ENCODE measurements at places on chromosomes 3 and 15. TPM values are rescaled to one million over a fixed set of nuclear protein-coding genes. Genes with fewer than 3 reads are reported as not detected.
A peak's percentile ranks its signal among the peaks of the same experiment; 100 is the strongest.

DNA sequence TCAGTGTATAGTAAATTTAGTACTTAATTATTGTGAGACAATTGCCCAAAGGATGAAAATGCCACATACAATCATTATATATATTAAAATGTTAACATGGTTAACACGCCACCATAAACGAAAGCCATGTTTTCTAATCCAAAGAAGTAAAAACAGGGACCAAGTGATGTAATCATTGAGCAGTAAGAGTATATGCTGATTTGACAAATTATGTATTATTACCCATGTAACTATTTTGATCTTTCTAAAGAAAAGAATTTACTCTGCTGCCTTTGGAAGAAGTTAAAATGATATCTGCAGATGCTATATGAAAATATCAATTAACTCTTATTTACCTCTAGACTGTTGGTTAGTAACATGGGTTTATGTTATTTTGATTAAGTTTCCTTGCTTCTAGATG, 150.2 kb downstream of the NAALADL2 start:
- DNase-seq = no peak

DNA sequence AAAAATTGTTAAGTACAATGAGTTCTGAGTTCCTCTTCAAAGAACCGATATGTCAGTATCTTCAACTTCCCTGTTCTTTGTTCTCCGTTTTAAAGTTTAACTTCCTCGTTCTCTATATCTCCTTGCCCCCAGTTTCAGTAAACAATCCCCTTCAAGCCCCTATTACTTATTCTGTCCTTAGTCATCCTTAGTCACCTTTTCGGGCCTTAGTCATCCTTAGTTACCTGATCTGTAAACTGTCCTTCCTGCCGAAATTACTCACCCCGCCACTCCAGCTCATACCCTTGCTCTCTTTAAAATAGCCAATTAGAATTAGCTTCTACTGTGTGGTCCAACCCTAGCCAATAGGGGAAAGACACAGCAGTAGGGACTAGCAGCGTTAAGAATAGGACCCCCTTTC, 1165.6 kb downstream of the NSUN3 start:
- DNase-seq = no peak

- DNase-seq = no peak
These were observed 90.9 kb upstream of the SEC13 start for GRCh38 chr3:10411598-10412332.

- no peak for DNase-seq
These were observed 2.6 kb upstream of the PIGZ start for GRCh38 chr3:196971094-196971698.

CYP11A1 gene
- 1,082 TPM for total RNA-seq

GRCh38 chr3:19029837-19030521, 118.3 kb upstream of the KCNH8 start:
- no peak for DNase-seq

DNA sequence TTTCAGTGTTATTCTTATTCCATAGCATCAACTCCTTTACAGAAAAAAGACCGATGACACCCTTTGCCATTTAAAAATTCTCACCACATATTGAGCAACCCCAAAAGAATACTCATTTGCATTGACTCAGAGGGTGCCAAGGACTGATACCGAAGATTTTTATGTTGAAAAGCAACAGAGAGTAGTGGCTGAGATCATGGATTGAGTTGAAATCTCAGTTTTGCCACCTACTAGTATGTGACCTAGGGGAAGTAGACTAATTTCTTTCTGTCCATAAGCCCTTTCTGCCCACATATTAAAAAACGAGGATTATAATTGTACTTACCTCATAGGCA, 313.9 kb upstream of the SATB1 start:
- no peak for DNase-seq

- DNase-seq = no peak
These were observed 469 bp downstream of the MAP6D1 start for GRCh38 chr3:183824761-183825455.

GRCh38 chr15:74258456-74259291, 22.5 kb downstream of the CCDC33 start:
- DNase-seq = no peak

DNA sequence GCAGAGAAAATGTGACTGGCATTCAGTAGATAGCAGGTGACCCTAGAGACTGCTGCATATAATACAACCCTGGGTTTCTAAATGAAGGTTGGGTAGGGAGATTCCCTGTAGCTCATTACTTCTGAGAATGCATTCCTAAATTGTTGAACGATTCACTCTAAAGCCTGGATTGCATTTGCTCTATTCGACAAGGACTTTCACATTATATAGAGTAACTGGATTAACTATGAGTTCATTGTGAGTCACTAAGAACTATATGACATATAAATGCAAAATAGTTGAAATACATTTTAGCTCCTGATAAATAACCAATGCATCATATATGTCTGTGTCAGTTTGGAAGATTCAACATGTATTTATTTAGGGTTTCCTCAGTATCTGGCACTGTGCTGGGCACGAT, 294.7 kb upstream of the CCDC54 start:
- DNase-seq = no peak

MEGF11 gene
- total RNA-seq = not detected

DNA sequence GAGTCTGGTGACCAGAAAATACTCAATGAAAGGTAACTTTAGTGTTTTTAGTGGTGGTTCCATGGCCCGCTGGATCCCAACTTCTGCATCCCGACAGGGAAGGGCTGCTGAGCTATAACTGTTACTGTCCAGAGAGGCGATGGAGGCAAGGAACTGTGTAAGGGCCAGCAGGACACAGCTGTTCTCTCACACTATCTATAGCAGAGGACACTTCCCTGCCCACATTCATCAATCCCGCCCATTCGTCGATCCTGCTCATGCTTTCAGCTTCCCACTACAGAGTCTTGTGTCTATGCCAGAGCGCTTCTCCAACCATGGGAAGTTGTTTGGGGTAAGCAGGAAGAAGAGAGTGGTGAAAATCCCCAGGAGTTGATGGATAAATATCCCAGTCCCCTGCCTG, 8.4 kb downstream of the COLQ start:
- DNase-seq = no peak

DNA sequence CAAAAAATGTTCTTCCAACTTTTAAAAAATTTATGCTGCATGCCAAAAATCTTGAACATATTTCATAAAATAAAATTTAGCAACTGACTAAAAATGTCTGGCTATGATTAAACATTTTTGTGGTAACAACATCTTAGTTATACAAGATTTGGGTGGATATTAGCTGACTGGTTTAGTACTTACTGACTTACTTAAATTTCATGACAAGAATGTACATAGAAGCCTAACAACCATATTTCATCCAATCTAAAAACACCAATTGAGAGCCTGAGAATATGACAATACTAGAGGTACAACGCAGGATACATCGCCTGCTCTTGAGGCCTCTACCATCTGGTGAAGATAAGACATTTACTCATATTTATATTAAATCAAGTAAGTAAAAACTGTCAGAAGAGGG, 34.6 kb downstream of the GNB4 start:
- DNase-seq = no peak

UACA gene
- total RNA-seq = 53.3 TPM

- no peak for DNase-seq
These were observed 170.7 kb downstream of the UBE3A start for GRCh38 chr15:25268166-25268565.

SEMA6D gene
- 4.7 TPM for total RNA-seq

- DNase-seq = no peak
These were observed 67.4 kb downstream of the USP13 start for GRCh38 chr3:179720196-179720595.

- DNase-seq = no peak
These were observed 198.7 kb downstream of the CNTN3 start for GRCh38 chr3:74415731-74416130.

DNA sequence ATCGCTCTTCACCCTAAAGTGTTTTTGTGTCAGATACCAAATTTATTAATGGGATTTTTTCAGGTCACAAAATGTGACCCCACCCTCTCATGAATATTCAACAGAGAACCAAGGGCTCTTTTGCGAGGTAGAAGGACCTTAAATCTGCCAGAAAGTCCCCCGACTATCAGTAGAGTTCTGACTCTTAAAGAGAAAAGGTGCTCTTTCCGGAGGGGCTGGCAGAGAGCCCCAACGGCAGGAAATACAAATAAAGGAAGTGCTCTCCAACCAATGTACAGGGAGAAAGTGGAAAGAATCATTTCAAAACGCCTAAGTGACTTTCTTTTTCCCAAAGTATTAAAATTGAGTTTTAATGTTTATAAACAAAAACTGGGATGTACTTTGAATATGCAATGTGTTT, 517.2 kb downstream of the FOXP1 start:
- DNase-seq = no peak

ARNT2 gene
- 2.3 TPM for total RNA-seq

GRCh38 chr15:39009740-39010139, 445.1 kb upstream of the RASGRP1 start:
- DNase-seq = no peak

- DNase-seq = no peak
These were observed 68.1 kb downstream of the CRYGS start for GRCh38 chr3:186476044-186476468.

- no peak for DNase-seq
These were observed 13.0 kb upstream of the UBR1 start for GRCh38 chr15:43118829-43119228.

- DNase-seq = peak; percentile 31
These were observed 15.5 kb downstream of the KLF15 start for GRCh38 chr3:126341755-126342150.

SNX22 gene
- total RNA-seq = 2.5 TPM

HTR3E gene
- total RNA-seq = not detected

DNA sequence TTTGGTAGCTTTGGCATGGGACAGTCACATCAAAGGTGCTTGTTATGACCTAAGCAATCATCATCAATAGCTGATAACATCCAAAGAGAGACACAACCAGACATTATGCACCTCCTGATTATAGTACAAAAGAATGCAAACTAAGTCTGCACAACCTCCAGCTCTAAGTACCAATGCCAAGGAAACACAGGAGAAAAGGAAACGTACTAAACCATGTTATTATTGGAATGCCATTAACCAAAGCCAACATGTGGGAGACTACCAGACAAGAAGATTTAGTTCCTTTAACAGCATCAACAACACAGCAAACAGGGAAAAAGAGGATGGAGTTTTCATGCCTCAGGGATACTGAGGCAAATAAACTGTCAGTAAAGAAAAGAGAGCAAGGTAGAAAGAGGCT, 61.4 kb downstream of the CD47 start:
- DNase-seq = no peak

DNA sequence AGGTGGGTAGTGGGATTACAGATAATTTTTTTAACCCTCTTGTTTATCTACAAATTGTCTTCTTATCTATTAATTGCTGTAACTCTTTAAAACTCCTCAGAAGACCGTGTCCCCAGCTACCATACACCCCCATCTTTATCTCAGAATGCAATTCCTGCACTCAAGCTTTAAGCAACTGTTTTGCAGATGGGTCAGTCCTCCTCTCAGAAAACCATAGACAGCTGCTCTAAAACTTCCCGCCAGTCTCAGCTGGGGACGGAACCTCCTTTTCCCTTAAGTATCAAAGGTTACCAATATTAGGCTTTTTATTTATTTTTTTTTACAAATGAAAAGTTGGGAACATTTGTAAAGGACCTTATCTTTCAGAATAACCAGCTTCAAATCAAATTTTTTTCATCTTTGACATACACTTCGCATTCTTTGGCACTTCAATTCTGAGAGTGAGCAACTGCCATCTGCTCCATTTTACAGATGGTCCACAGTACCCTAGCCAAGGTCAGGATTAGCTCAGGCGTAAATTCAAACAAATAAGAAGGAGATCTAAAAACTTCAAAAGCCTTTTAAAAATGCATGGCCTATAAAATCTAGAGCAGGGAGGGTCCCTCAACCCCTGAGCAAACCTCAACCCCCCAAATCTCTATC, 1.3 kb downstream of the GATM start:
- DNase-seq = no peak

DNA sequence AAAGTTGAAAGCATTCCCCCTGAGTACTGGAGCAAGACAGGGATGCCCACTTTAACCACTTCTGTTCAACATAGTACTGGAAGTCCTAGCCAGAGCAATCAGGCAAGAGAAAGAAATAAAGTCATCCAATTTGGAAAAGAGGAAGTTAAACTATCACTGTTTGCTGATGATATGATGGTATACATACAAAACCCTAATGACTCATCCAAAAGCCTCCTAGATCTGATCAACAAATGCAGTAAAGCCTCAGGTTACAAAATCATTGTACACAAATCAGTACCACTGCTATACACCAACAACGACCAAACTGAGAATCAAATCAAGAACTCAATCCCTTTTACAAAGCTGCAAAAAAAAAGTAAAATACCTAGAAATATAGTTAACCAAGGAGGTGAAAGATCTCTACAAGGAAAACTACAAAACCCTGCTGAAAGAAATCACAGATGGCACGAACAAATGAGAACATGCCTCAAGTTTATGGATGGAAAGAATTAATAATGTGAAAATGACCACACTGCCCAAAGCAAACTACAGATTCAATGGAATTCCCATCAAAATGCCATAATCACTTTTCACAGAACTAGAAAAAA, 40.3 kb downstream of the RPL39L start:
- DNase-seq = no peak

DNA sequence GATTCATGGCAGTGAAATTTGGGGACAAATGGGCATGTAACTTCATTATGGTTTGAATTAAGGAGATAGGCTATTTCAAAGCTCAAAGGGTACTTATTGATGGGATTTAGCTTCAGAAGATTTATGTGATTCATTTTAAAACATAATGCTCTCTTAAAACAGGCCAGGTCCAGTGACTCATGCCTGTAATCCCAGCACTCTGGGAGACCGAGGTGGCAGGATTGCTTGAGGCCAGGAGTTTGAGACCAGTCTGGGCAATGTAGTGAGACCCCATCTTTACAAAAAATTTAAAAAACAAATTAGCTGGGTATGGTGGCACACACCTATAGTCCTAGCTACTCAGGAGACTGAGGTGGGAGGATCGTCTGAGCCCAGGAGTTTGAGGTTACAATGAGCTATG, 11.5 kb downstream of the THAP10 start:
- DNase-seq = no peak

DNA sequence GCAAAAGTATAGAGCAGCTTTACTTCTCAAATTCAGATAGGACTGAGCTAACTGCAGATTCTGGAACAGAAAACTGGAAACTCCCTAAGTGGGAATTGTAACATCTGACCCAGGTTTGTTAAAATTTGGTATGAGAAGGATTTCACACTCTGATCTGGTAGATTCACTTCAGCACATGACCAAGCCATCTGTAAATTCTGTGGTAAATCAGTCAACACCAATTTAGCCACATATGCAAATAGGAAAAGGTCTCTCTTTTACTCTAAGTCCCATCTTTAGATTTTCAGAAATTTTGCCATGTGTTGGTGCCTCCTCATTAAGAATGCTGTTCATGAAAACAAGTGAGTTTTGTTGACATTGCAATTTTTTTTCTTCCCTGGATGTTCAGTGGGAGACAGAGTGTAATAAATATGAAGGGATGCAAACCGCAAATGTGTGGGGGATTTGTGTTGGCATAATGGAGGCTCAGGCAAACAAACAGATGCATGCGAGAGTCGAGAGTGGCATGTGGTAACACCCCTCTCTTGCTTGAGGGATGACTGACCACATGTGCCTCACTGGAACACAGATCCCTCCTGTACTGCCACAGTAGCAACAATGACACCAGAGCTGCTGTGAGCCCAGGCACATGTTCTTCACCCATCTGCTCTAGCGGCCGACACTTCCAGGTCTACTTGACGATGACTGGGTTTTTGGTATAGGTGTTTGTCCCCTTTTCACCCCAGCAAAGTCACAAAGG, 146.6 kb downstream of the FEZF2 start:
- DNase-seq = no peak

GRCh38 chr15:35871282-35871681, 325.3 kb upstream of the DPH6 start:
- no peak for DNase-seq

- DNase-seq = no peak
These were observed 21.4 kb upstream of the MYO5C start for GRCh38 chr15:52317022-52317421.

DUOX2 gene
- total RNA-seq = 7.0 TPM
